GOT3 (cell line): ENCODE measurements at places on chromosomes 12 and 14.

DNA sequence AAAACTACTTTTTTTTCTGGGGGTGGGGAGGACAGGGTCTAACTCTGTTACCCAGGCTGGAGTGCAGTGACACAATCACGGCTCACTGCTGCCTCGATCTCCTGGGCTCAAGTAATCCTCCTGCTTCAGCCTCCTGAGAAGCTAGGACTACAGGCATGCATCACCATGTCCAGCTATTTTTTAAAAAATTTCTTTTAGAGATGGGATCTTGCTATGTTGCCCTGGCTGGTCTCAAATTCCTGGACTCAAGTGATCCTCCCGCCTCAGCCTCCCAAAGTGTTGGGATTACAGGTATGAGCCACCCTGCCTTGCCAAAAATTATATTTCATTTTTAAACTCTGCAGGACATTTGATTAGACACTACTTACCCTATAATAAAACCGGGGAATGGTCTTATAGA, 5.5 kb downstream of the PPP2R3C start:
- DNase-seq: no peak

DNA sequence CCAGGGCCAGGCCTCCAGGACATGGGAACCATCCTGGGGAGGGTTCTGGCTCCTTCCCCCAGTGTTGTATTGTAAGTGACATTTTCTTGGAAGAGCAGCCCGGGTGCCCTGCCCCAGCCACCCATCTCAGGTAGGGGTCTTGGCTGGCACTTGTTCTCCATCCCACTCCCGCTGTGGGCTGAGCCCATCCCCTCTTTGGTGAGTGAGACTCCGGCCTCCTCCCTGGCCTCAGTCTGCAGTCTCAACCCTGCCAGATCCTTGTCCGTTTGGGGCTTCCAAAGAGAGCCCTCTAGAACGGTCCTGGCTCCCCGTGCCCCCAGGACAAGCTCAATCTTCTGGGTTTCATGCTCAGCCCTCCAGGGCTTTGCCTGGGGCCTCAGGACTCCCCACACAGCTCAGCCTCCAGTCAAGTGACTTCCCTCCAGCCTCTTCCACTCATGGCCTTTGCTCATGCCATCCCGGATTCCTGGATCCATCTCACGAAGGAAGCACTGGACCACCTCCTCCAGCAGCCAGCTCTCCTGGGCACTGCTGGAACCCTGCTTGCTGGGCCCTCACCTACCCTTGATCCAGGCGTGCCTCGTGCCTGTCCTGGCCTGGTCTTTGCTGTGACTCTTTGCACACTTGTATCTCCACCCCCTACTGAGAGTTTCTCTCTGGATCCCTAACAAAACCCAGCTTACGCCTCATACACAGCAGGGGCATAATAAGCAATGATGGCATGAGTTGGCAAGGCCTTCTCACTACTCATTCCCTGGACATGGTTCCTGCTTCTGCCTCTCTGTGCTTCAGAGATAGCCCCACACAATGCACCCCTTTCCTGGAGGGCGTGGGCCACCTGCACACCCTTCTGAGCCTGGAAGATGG, 297.4 kb upstream of the RTL1 start:
- DNase-seq: no peak

DNA sequence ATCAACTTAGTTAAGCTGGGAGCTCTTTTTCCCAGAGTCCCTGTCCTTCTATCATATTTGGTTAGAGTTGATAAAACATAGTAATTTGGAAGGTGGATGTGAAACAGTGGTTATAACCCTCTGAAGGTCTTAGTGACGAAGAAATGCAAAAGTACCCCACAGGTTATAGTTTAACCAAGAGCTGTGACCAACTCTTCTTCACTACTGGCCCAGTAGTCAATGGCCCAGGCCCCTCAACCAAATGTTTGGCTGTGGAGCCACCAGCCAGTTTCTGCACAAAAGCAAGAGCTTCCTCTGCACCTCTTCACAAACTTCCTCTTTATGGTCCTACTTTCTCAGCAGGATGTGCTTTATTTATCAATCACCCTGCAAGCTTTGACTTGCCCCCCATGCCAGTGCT, 132.6 kb downstream of the BMP4 start:
- no peak for DNase-seq

DNA sequence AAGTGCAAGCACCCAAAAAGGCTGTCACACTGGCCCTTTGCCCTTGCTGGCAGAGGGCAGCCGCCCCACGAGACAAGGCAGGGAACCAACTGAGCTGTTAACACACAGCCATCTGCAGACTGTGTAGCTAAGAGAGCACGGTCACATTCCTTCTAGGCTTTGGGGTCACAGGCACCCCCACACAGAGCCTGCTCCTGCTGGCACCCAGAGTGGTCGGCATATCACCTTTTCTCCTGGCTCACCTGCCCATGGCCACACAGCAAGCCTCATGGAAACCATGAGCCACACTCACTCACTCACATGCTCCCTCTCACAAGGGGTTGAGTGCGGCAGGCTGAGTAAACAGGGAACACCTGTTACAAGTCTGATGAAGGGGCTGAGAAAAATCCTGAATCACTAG, 214.5 kb downstream of the PCNX1 start:
- no peak for DNase-seq

DNA sequence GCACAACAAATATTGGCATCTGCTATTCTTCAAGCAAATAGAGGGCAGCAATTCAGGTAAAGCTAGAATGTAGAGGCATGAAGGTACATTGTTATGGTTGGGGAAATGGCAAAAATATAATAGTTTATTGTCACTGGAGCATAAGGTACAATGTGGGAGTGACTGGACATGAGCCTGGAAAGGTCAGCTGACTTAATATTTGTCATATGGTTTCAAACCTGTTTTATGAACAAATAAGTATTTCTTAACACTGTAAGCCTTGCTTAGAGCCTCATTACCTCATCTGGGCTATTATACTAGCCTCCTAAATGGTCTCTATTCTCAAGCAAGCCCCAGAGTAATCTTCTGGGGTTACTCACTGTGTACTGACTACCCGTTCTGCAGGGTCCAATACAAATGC, 33.7 kb downstream of the FAM177A1 start:
- no peak for DNase-seq

- no peak for DNase-seq
These were observed 1399.1 kb downstream of the LRFN5 start for GRCh38 chr14:43005807-43006206.
